ENCODE measurements at places on chromosomes 1 and 21.

GRCh38 chr1:227886993-227887696 is 60.6 kb downstream of the WNT9A start:
- no peak for DNase-seq

- no peak for DNase-seq
Observed at GRCh38 chr1:247482747-247483146, 24.8 kb upstream of the OR2B11 start.

- peak; percentile 88 for DNase-seq
Observed at GRCh38 chr1:94734963-94735901, 84.9 kb upstream of the SLC44A3 start.

GRCh38 chr1:199667089-199667488 is 360.4 kb upstream of the NR5A2 start:
- no peak for DNase-seq

- DNase-seq = no peak
Observed at GRCh38 chr1:116331523-116331922, 41.5 kb upstream of the ATP1A1 start.

DNA sequence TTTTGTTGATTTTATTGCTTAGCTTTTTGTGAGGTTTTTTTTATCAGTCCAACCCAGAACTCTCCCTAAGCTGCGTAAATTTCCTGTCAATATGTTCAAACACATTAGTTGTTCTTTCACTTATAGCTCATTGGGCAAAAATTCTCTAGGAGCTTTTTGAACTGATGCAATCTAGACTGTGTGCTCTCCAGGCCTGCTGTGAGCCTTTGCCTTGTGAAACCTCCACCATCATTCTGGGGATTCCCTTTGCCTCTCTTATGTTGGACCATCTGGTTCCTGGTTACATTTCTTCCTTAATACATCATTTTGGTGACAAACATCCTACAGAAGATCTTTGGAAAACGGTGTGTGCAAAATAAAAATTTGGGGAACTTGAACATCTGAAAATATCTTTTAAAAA is 247.2 kb downstream of the LRRC7 start:
- no peak for DNase-seq

GRCh38 chr1:48036710-48037355 is 39.6 kb upstream of the TRABD2B start:
- DNase-seq = no peak

DNA sequence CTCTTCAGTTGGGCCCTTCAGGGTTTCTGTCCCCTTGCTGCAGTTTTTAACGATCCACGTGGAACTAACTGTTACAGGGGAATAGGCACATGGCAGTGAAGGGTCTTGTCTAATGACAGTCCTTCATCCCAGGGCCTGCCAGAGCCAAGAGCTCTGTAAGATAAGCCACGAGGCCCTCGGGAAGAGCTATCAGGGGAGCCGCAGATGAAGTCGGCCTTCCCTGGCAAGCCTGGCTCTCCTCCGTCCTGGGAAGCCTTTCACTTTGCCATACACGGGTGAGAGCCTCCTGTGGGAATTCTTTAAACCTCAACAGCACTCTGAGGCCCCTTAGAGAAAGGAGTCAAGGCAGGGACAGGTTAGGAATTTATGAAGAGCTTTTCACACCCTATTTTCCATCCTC is 29.0 kb downstream of the ACP6 start:
- no peak for DNase-seq

DNA sequence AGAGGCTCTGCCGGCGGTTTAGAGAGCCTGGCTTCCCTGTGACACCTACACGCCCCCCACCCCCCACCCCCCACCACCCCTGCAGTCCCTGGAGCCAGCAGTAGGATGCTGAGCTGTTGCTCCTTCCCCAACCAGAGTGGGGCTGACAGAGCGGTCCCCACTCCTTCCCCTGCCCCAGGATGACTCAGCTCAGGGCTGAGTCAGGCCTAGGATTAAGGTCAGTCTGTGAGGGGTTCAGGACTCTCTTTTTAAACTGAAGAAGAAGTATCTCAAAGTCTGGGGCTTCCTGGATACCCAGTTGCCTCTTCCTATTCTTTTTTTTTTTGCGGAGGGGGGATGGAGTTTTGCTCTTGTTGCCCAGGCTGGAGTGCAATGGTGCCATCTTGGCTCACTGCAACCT is 19.1 kb downstream of the DMBX1 start:
- no peak for DNase-seq

DNA sequence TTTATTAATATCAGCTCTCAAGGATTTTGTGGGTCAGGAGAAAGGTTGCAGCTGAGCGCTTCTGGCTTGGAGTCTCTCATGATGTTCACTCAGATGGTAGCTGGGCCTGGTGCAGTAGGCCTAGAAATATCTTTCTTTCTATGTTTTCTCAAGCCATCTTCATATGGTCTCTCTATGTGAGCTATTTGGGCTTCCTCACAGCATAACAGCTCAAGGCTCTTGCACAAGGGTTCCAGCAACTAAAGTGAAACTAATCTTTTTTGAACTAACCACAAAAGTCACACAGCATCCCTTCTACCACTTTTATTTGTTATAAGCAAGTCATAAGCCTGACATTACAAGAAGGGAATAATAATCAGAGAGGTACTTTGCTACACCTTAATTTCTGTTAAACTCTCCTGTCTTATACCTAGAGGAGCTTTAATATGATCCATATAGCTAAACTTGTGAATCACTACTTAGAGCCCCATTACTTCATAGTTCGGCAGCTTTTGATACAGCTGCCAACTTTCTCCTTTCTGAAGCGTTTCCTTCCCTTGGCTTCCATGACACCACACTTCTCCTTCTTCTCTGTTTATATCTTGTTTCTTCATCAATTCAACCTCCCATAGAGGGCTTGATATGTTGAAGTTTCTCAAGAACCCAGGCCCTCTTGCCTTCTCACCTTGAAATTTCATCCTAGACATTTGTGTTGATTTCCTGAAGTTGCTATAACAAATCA is 720.2 kb downstream of the LTN1 start:
- DNase-seq = no peak

Measured in non-pigmented ciliary epithelial cell (primary cell).